ENCODE measurements at places on chromosomes 1 and 21.
A peak's percentile ranks its signal among the peaks of the same experiment; 100 is the strongest.

GRCh38 chr1:211939876-211940468, 95.4 kb downstream of the INTS7 start:
- H3K36me3 ChIP-seq: peaks cover 36% of the 10 kb centered on the region
- no peak overlapping the region for H3K4me3 ChIP-seq
- no peaks in the 10 kb centered on the region for H3K4me1 ChIP-seq
- no peak for DNase-seq

DNA sequence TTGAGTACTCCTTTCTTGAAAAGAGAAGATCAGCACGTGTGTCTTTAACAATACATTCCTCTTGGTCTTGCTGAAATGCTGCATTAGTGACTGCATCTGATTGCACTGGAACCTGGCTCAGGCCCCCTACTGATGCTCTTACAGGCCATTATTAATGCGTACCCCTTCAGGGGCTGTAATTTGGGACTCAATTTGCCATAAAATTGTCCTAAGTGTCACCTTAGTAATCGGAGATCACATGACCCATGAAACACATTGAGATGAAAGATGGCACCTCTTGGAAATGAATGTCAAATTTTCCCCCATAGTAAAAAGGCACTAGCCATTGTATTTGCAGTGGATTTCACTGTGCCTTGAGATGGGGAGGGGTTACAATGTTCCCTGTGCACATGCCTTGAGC, 563.3 kb downstream of the KIF26B start:
- no peaks in the 10 kb centered on the region for H3K36me3 ChIP-seq
- no peaks in the 10 kb centered on the region for H3K27me3 ChIP-seq
- H3K27ac ChIP-seq: no peak overlapping the region
- no peaks in the 10 kb centered on the region for H3K4me1 ChIP-seq

DNA sequence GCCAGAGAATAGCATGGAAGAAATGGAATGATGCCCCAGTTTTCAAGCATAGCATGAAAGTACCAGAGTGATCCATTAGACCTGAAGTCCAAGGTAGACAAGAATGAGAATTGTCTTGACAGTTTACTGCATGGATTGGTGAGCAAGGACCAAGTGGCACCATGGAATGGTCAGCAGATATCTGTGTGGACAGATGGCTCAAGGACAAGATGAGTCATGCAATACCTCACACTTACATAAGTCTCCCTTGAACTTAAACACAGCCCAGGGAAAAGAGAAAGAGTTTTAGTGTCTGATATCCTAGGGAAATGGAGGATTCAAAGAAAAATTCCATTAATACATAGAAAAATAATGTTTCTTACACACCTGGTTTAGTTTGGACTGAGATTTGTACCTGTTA, 195.2 kb downstream of the MRPL39 start:
- peaks cover 14% of the 10 kb centered on the region for H3K4me1 ChIP-seq
- no peak for DNase-seq
- H3K36me3 ChIP-seq: no peaks in the 10 kb centered on the region
- H3K4me3 ChIP-seq: no peak overlapping the region
- H3K27me3 ChIP-seq: no peaks in the 10 kb centered on the region
- no peak overlapping the region for H3K27ac ChIP-seq

DNA sequence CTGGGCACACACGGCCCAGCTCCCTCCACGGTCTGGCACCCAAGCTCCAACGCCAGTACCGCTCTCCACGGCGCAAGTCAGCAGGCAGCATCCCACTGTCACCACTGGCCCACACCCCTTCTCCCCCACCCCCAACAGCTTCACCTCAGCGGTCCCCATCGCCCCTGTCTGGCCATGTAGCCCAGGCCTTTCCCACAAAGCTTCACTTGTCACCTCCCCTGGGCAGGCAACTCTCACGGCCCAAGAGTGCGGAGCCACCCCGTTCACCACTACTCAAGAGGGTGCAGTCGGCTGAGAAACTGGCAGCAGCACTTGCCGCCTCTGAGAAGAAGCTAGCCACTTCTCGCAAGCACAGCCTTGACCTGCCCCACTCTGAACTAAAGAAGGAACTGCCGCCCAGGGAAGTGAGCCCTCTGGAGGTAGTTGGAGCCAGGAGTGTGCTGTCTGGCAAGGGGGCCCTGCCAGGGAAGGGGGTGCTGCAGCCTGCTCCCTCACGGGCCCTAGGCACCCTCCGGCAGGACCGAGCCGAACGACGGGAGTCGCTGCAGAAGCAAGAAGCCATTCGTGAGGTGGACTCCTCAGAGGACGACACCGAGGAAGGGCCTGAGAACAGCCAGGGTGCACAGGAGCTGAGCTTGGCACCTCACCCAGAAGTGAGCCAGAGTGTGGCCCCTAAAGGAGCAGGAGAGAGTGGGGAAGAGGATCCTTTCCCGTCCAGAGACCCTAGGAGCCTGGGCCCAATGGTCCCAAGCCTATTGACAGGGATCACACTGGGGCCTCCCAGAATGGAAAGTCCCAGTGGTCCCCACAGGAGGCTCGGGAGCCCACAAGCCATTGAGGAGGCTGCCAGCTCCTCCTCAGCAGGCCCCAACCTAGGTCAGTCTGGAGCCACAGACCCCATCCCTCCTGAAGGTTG, 97.6 kb downstream of the PIK3R3 start:
- peaks cover 61% of the 10 kb centered on the region for H3K36me3 ChIP-seq
- H3K4me1 ChIP-seq: no peaks in the 10 kb centered on the region
- H3K27me3 ChIP-seq: no peaks in the 10 kb centered on the region
- DNase-seq: no peak
- no peak overlapping the region for H3K4me3 ChIP-seq
- H3K27ac ChIP-seq: no peak overlapping the region

DNA sequence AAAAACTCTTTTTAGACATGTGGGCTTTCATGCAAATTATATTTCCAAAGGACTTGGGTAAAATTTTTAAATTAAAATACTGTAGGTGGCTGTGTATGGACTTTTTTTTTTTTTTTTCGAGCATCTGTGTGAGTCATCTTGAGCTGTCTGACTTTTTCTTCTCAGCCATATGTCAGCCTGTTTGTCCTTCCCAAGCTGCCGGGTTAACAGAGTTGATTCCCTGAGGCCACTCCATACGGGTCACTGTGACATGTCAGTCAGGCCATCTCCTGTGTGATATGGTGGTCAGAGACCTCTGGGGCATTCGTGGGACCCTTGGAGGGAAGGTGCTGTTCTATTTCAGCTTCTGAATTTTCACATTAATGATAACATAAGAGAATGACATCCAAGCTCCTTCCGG, 148.3 kb downstream of the KCNJ6 start:
- H3K4me3 ChIP-seq: no peak overlapping the region
- H3K27ac ChIP-seq: no peak overlapping the region
- H3K4me1 ChIP-seq: no peaks in the 10 kb centered on the region
- no peaks in the 10 kb centered on the region for H3K36me3 ChIP-seq
- no peak for DNase-seq

GRCh38 chr21:45029948-45030681, 44.3 kb upstream of the ADARB1 start:
- DNase-seq: no peak
- no peak overlapping the region for H3K4me3 ChIP-seq
- H3K4me1 ChIP-seq: no peaks in the 10 kb centered on the region
- no peaks in the 10 kb centered on the region for H3K36me3 ChIP-seq

- no peaks in the 10 kb centered on the region for H3K36me3 ChIP-seq
- no peaks in the 10 kb centered on the region for H3K27me3 ChIP-seq
Observed at GRCh38 chr21:44762221-44763049, 39.2 kb downstream of the UBE2G2 start.

DNA sequence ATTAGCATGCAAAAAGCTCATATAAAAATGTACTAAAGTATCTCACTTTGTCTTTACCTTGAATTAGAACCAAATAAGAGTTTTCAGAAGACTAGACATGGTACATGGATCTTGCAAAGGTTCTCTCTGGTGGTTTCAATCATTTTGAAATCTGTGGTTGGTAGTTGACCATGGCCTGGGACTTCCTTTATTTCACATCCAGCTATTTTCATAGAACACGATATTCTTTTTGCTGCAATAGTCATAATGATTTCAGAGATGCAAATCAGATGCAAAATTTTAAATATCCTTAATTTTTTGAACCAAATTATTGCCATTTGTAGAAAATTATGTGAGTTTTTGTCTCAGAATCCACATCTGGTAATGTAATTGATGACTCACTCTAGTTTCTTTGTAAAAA, 375.1 kb upstream of the ZP4 start:
- H3K27me3 ChIP-seq: no peaks in the 10 kb centered on the region
- H3K4me1 ChIP-seq: no peaks in the 10 kb centered on the region
- no peak overlapping the region for H3K27ac ChIP-seq
- H3K36me3 ChIP-seq: no peaks in the 10 kb centered on the region
- DNase-seq: no peak

- no peak overlapping the region for H3K27ac ChIP-seq
- no peak for DNase-seq
- no peaks in the 10 kb centered on the region for H3K27me3 ChIP-seq
- no peaks in the 10 kb centered on the region for H3K36me3 ChIP-seq
Observed at GRCh38 chr21:41711416-41712007, 55.3 kb downstream of the RIPK4 start.

- H3K4me1 ChIP-seq: no peaks in the 10 kb centered on the region
- no peaks in the 10 kb centered on the region for H3K27me3 ChIP-seq
- H3K27ac ChIP-seq: no peak overlapping the region
Observed at GRCh38 chr1:247089616-247090375, 11.2 kb upstream of the ZNF670 start.

- H3K27me3 ChIP-seq: no peaks in the 10 kb centered on the region
- DNase-seq: peak; percentile 71
- peaks cover 68% of the 10 kb centered on the region for H3K4me1 ChIP-seq
- peaks cover 6% of the 10 kb centered on the region for H3K36me3 ChIP-seq
- H3K27ac ChIP-seq: peak overlapping the region; percentile 87
Observed at GRCh38 chr21:33300701-33301631, 23.8 kb upstream of the IFNAR1 start.

- H3K4me1 ChIP-seq: no peaks in the 10 kb centered on the region
- DNase-seq: no peak
- no peaks in the 10 kb centered on the region for H3K36me3 ChIP-seq
- no peak overlapping the region for H3K4me3 ChIP-seq
- no peak overlapping the region for H3K27ac ChIP-seq
- H3K27me3 ChIP-seq: no peaks in the 10 kb centered on the region
Observed at GRCh38 chr1:17805869-17806684, 50.9 kb downstream of the ACTL8 start.

GRCh38 chr1:151165281-151165737, 393 bp downstream of the LYSMD1 start:
- peaks cover 43% of the 10 kb centered on the region for H3K36me3 ChIP-seq
- peak; percentile 48 for DNase-seq
- H3K4me3 ChIP-seq: peak overlapping the region; percentile 91
- H3K4me1 ChIP-seq: peaks cover 31% of the 10 kb centered on the region
- no peaks in the 10 kb centered on the region for H3K27me3 ChIP-seq

GRCh38 chr1:189821833-189822232, 655.8 kb downstream of the BRINP3 start:
- H3K27me3 ChIP-seq: no peaks in the 10 kb centered on the region
- H3K4me3 ChIP-seq: no peak overlapping the region
- H3K27ac ChIP-seq: no peak overlapping the region

- no peaks in the 10 kb centered on the region for H3K36me3 ChIP-seq
- H3K27ac ChIP-seq: no peak overlapping the region
- no peak overlapping the region for H3K4me3 ChIP-seq
- H3K4me1 ChIP-seq: no peaks in the 10 kb centered on the region
Observed at GRCh38 chr1:18322368-18323032, 158.2 kb upstream of the KLHDC7A start.

- DNase-seq: no peak
- peaks cover 9% of the 10 kb centered on the region for H3K27me3 ChIP-seq
- H3K36me3 ChIP-seq: no peaks in the 10 kb centered on the region
- H3K4me3 ChIP-seq: no peak overlapping the region
- no peak overlapping the region for H3K27ac ChIP-seq
Observed at GRCh38 chr1:230864441-230864840, 3.9 kb downstream of the C1orf198 start.

- H3K4me3 ChIP-seq: no peak overlapping the region
- peaks cover 12% of the 10 kb centered on the region for H3K4me1 ChIP-seq
- no peaks in the 10 kb centered on the region for H3K27me3 ChIP-seq
Observed at GRCh38 chr1:236289492-236290131, 7.9 kb upstream of the ERO1B start.

GRCh38 chr1:20974069-20974468, 187.0 kb upstream of the HP1BP3 start:
- no peaks in the 10 kb centered on the region for H3K4me1 ChIP-seq
- H3K27ac ChIP-seq: no peak overlapping the region
- peaks cover 29% of the 10 kb centered on the region for H3K36me3 ChIP-seq
- DNase-seq: no peak

GRCh38 chr1:179883040-179883744, 1.1 kb downstream of the TOR1AIP1 start:
- H3K27me3 ChIP-seq: no peaks in the 10 kb centered on the region
- H3K4me1 ChIP-seq: peaks cover 50% of the 10 kb centered on the region
- peak overlapping the region; percentile 44 for H3K4me3 ChIP-seq
- H3K27ac ChIP-seq: peak overlapping the region; percentile 94
- peak; percentile 63 for DNase-seq
- H3K36me3 ChIP-seq: peaks cover 27% of the 10 kb centered on the region

- no peak overlapping the region for H3K4me3 ChIP-seq
- H3K4me1 ChIP-seq: no peaks in the 10 kb centered on the region
- DNase-seq: no peak
Observed at GRCh38 chr1:178047403-178048093, 46.4 kb upstream of the RASAL2 start.

DNA sequence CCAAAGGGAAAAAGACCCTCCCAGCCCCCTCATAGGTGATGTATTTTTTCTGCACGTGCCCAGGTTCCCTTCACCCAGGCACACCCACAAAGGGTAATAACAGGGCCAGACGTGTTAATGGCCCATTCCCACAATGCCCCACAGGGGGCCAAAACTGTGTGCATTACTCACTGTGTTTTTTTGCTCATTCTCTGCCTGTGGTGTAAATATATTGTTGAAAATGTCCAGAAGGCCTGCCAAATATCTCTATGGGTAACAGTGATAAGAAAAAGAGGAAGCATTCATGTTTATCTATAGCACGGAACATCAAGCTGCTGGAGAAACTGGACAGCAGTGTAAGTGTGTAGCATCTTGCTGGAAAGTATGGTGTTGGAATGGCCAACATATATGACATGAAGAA, 21.9 kb downstream of the RHEX start:
- H3K27me3 ChIP-seq: peaks cover 5% of the 10 kb centered on the region
- no peak overlapping the region for H3K27ac ChIP-seq
- H3K4me3 ChIP-seq: no peak overlapping the region
- no peaks in the 10 kb centered on the region for H3K4me1 ChIP-seq
- no peak for DNase-seq
- no peaks in the 10 kb centered on the region for H3K36me3 ChIP-seq

DNA sequence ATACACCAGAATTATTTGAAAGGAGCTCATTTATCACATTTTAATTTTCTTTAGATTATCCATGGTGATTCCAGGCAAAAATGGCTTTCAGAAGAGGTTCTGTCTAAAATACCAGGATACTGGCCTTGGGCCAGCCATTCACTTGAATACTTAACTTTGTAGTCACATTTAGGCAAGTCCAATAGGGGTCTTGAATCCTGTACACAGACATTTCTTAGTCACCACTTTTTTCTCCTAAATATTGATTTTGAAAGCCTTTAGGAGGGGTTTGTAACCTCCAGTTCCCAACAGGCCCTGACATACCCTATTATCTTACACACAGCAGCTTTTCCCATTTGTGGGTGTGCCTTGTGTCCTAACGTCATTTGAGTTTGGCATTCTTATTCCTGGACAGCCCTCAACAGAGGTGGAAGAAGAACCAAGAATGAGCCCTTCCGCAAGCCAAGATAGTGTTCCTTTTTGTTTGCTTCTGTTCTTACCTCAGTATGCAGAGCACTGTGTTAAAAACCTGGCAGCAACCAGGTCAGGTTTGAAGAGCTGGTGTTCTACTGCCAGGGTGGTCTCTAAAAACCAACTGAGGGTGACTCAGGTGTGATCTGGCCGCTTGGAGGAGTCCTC, 19.5 kb downstream of the MAP3K7CL start:
- peaks cover 46% of the 10 kb centered on the region for H3K4me1 ChIP-seq
- no peak for DNase-seq
- H3K36me3 ChIP-seq: no peaks in the 10 kb centered on the region
- H3K27me3 ChIP-seq: no peaks in the 10 kb centered on the region
- no peak overlapping the region for H3K27ac ChIP-seq

Data from DND-41 (cell line).